ENCODE measurements at places on chromosomes 13 and 19.

GRCh38 chr19:2542341-2543069 is 66.6 kb downstream of the GADD45B start:
- DNase-seq: no peak

GRCh38 chr13:102690883-102691282 is 4.0 kb downstream of the METTL21C start:
- no peak for DNase-seq

- no peak for DNase-seq
Measured at GRCh38 chr19:30061223-30062064, 119.4 kb downstream of the URI1 start.

DNA sequence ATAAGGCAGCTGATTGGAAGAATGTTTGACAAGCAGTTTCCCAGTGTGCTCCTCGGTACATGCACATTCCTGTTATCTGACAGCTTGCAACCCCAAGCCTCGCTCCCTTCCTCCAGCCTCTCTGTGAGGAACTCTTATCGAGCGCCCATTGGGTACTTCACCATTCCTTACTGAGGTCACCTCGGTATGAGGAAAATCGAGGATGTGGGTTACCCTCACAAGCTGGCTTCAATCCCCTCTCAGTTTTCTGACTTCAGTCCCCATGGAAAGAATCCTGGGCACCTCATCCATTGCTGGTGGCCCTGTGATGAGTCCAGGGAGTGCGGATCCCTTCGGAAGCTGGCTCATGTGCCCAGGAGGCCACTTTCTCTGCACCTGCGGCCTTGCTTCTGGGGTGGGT is 17.3 kb downstream of the TEX29 start:
- DNase-seq: no peak

- DNase-seq: no peak
Measured at GRCh38 chr13:111361046-111361872, 40.8 kb downstream of the TEX29 start.

DNA sequence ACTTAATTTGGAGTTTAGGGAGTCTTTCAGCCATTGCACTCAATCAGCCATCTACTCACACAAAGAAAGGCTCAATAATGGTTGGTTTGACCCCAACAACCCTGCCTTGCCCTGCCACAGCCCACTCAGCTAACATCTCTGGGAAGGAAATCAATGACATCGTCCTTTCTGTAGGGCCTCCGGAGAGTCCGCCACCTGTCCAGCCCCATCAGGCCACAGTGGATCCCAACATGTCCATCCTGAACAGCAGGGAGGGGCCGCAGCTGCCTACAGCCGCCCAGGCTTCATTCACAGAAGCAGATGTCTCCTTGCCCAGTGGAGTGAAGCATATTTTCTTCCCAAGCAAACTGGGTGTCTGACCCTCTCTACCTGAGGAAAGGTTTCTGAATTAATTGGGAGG is 4.2 kb upstream of the CDX2 start:
- DNase-seq: no peak

DNA sequence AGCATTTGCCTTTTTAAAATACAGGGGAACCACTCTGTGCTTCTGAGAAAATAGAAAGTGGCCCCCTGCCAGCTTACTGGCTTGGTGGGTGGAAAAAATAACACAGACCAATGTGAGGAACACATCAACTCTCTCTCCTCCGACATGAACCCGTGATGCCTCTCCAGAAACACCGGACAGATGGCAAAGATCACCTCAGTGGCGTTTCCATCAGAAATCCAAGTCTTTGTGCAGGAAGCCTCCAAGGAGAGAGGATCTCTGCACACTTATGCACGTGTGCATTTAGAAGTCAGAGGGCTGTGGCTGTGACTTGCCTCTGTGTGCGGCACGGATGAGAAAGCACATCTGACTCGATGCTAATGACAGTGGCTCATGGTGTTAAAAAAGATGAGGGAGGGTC is 112.3 kb upstream of the KLF12 start:
- DNase-seq: no peak

GRCh38 chr13:113393226-113393562 is 29.3 kb upstream of the GRTP1 start:
- no peak for DNase-seq

DNA sequence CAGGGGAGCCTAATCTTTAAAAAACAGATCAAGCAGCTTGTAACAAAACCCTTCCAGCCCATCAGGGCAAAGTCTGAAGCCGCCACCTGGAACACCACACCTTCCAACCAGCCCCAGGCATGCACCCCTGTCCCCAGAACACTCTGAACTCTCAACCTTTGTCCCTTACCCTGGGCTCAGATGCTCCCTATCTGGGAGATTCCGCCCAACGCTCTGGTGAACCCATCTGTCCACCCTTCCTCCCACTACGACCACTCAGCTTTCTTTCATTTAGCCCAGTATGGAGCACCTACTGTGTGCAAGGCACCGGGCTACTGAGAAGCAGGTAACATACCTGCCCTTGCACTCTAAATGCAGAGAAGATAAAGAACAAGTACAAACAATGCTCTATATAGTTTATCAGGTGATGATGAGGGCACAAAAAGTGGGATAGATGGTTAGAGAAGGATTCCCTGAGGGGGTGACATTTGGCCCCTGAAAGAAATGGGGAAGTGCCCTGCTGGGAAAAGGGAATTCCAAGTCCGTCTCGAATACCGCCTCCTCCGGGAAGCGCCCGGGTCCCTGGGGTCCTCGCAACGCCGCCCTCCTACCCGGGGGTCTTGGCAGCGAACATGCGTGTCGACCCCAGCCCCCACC is 629 bp downstream of the PEPD start:
- no peak for DNase-seq

GRCh38 chr13:49300276-49300675 is 52.6 kb downstream of the CDADC1 start:
- DNase-seq: no peak

DNA sequence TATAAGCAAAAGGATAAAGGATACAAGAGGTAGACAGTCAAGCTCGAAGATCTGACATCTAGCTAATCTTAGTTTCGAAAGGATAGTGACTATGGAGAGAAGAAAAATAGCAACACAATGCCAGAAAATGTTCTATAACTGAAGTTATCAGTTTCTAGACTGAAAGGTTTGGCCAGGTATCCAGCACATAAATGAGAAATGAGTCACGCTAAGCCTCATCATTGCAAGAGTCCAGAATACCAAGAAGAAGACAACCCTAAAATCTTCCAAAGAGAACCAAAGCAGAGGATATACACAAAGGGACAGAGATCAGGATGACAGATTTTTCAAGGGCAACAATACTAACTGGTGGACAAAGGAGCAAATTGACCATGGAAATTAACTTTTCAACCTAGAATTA is 237.0 kb downstream of the POSTN start:
- DNase-seq: no peak

GRCh38 chr19:31727536-31727935 is 378.3 kb upstream of the TSHZ3 start:
- no peak for DNase-seq

GRCh38 chr19:51060973-51061372 is 3.9 kb downstream of the KLK13 start:
- DNase-seq: no peak

DNA sequence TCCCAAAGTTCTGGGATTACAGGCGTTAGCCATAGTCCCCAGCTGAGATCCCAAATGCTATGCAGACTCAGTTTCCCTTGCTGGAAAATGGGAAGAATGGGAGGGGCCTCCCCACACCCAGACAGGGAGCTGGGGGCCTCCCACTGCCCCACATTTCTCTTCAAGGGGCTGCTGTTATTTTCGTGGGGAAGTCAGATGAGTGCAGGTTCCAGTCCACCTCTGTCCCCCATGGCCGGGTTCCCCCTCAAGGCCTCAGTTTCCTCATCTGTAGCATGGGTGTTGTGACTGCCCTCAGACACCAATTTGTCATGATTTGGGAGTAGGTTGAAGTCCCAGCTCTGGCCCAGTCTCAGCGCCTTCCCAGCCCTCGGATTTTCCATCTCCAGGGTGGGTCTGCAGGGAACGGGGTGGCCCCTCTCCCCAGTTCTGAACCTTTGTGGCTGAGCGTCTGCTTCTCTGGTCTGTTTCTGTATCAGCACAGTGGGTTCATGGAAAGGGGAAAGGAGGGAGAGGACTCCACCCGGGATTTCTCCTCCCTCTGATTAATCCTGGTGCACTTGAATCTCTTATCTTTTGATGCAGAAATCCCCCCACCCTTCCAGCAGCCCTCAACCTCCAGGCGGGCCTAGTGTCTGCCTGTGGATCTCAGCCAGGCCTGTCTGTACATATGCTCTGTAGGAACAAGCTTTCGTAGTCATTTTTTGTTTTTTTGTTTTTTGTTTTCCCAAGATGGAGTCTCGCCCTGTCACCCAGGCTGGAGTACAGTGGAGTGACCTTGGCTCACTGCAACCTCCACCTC is 12.2 kb downstream of the NFIC start:
- no peak for DNase-seq

DNA sequence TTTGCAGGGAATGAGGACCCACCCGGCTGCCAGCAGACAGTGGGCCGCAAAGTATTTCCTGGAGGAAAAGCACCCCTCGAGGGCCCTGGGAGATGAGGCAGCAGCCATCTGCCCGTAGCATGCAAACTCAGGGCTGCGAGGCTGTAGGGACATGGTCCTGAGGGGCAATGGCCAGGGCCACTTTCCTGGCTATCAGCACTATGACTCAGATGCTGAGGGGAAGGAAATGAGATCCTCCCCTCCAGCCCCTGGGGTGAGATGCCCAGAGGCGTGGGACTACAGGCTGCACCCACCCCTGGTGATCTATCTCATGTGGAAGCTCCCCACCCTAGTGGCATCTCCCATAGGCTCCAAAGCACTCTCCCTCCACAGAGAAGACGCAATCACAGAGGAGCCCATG is 80.1 kb downstream of the SLC7A1 start:
- DNase-seq: no peak

GRCh38 chr19:11339254-11340098 is at the start of gene RAB3D:
RAB3D (minus strand) TSS chr19:11339657; CDS start chr19:11337399, 2,258 bp downstream.
- DNase-seq: peak; percentile 86

DNA sequence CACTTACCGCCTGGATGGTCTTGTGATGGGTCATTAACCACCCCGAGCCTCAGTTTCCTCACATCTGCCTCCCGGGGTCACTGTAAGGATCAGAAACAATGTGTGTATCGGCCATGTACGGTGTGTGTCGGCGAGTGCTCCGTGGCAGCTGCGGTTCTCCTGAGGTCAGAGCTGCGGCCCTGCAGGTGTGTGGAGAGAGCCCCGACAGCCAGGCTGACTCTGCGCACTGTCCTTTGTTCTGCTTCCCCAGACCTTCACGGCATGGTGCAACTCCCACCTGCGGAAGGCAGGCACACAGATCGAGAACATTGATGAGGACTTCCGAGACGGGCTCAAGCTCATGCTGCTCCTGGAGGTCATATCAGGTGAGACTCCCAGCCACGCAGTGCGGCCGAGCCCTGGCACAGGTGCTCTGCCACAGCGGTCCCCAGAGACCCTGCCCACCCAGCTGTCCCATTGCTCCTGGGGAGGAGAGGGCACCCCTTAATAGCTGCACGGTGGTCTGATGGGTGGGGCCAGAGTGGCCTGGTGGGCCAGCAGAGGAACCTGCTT is 43.8 kb downstream of the CAPN12 start:
- no peak for DNase-seq

- DNase-seq: no peak
Measured at GRCh38 chr19:46880431-46880830, 19.6 kb downstream of the ARHGAP35 start.

DNA sequence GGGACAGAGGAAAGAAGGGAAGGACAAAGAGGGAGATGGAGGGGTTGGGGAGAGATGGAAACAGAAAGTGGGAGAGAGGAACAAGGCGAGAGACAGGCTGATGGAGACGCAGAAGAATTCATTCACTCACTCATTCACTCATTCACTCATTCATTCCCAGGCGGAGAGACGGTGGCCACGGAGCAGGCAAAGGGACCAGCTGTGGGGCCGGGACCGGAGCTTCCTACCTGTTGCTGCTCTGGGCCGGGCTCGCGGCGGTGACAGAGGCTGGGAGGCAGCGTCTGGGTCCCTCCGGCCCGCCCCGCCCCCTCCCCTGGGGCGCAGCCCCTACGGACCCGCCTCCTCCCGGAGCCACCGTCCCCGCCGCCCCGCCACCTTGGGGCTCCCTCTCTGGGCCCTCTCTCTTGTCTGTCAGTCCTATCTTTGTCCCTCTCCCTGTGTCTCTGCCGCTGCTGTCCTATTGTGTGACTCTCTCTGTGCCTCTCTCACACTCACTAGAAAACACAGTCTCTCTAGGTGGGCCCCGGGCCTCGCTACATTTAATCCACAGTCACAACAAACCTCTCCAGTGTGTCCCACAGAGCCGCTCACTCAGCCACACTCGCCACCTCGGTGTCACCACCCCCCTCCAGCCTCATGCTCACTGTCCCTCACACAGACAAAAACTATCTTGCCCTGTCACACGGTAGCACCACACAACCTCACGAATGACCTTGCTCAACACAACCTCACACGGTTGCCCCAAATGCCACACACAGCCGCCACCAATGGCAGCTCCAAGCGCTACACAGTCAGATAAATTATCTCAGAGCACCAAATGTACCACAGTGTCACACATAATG is at the start of gene GNG8:
GNG8 (minus strand) TSS at position 283 of the 842 bp plus-strand sequence. CDS start 1,520 bp downstream, outside the sequence.
- DNase-seq: no peak

DNA sequence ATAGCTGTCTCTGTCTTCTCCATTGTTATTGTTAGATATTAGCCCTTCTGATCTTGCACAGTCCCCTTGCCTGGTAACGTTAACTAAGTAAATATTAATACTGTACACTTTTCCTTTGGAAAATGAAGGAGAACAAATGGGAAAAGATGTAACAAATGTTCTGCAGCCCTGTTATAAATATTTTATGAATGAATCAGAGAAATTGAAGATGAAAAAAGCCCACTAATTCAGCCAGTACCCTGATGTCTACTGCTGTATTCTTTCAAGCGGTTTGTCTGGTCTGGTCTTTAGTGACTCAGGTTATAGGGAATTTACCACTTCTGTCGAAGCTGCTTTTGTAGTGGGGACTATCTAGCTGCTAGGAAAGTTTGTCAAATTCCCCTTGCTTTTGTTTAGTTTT is 121.0 kb downstream of the COG6 start:
- no peak for DNase-seq

DNA sequence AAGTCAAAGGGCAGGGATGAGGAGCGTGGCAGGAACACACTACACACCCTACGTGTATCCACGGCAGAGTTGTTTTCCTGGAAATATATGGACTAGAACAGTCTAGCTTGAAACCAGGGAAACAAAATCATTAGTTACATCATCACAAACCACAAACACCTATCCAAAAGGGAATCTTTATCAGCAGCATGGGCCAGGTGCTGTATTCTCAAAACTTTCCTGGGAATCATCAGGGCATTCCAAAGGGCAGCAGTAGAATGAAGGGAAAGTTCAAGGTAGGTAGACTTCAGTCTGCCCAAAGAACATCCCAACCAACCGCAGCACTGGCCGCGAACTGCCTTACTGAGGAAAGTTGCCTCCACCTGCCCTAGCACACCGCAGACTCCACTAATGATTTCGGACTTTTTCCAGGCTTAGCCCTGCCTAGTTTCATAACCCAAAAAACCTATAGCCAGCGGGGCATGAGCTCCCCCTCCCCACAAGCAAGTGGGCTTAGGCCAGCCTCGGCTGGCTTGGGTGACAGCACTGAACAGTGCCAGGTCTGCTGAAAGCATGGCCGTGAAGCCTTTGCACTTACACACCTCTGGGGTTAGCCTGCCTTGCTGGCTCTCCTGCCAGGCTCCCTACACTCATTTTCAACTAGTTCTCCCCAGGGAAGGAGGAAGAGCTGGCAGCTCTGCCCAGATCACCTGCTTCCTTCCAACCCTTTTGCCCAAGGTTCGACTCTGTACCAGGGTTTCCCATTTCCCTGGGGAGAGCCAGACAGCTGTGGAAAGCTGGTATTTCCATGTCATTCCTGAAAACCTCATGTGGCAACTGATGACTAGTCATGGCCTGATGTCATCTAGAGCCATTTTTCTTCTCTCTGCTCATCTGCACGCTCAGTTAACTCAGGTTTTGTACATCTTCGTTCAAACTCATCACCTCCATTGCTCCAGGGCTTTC is 77.3 kb upstream of the UBAC2 start:
- peak; percentile 40 for DNase-seq

GRCh38 chr13:27374126-27374613 is 50.2 kb upstream of the GTF3A start:
- no peak for DNase-seq
